ENCODE measurements at places on chromosomes 2 and 18. TPM values are rescaled to one million over a fixed set of nuclear protein-coding genes. Genes with fewer than 3 reads are reported as not detected.

Gene SFT2D3
- total RNA-seq: 4.2 TPM

Gene RAB27B
- total RNA-seq: 0.93 TPM

Gene LONRF2
- 5.9 TPM for total RNA-seq

Gene CPO
- 0.84 TPM for total RNA-seq

Gene SCYGR4
- total RNA-seq: not detected

Gene SLC23A3
- total RNA-seq: 0.93 TPM

Gene FBLN7
- 5.3 TPM for total RNA-seq

Gene CD226
- 1.4 TPM for total RNA-seq

Gene ORC2
- 25.2 TPM for total RNA-seq

Gene PLA2R1
- total RNA-seq: 8.3 TPM

Gene COBLL1
- 85.9 TPM for total RNA-seq

Gene SERPINB12
- total RNA-seq: not detected

Gene ITSN2
- total RNA-seq: 66.2 TPM

Gene STARD6
- not detected for total RNA-seq

Gene RAB17
- total RNA-seq: 0.87 TPM

Gene TEKT4
- total RNA-seq: 0.22 TPM

Gene LYPD6
- total RNA-seq: not detected

Gene MC2R
- total RNA-seq: not detected

Gene PSMA8
- total RNA-seq: not detected

Gene PDK1
- total RNA-seq: 14.6 TPM

Gene COLEC12
- total RNA-seq: 36.7 TPM

Gene HOXD8
- 13.3 TPM for total RNA-seq

Gene CMPK2
- 8.7 TPM for total RNA-seq

Gene ANKRD30B
- 0.39 TPM for total RNA-seq

Gene PID1
- total RNA-seq: 56.5 TPM
